ENCODE measurements at places on chromosomes 16 and 17. TPM values are rescaled to one million over a fixed set of nuclear protein-coding genes. Genes with fewer than 3 reads are reported as not detected.

DNA sequence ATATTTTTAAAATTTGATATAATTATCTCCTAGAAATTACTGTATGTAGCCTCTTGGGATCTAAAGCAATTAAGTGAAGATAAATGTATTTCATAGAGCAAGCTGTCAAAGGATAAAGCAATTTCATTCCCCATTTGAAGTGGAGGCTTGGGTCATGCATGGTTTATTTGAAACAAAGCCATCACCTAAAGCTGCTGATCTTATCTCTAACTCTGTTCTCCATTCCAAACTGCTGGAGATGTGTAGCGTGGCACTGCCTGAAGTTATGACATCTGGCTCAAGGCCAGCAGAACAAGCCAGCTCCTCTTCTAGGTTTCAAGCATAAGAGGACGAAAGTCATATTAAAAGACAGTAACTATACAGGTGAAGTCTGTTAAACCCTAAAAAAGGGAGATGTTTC, 83.9 kb downstream of the HIC1 start:
- DNase-seq: peak; percentile 49

DNA sequence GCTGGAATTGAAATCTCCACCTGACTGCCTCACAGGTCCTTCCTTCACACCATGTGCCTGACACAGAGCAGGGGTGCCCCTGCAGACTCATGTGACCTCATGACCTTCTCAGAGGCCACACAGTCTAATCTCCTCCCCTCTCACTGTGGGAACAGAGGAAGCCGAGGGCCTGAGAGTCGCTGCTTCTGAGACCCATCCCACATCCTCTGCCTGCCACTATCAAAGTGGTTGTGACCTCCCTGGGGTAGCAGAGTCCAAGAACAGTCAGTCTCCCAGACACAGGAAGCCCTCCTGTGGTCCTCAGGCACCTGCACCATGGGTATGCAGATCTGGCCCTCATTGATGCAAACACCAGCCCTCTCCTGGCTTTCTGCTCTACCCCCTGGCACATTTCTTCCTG, 78.5 kb downstream of the RAB11FIP4 start:
- no peak for DNase-seq

Gene CENPV
- polyA plus RNA-seq: 74.7 TPM

Gene IGF2BP1
- 18.1 TPM for polyA plus RNA-seq

Data from renal cortex interstitium (tissue), 15 donors.